ENCODE measurements at places on chromosomes 5 and 9.
A peak's percentile ranks its signal among the peaks of the same experiment; 100 is the strongest.

- no peak for DNase-seq
These were observed 145.1 kb upstream of the DAB2 start for GRCh38 chr5:39569857-39570256.

GRCh38 chr9:133354766-133355165 lies 1.5 kb downstream of the SURF1 start:
- no peak for DNase-seq

DNA sequence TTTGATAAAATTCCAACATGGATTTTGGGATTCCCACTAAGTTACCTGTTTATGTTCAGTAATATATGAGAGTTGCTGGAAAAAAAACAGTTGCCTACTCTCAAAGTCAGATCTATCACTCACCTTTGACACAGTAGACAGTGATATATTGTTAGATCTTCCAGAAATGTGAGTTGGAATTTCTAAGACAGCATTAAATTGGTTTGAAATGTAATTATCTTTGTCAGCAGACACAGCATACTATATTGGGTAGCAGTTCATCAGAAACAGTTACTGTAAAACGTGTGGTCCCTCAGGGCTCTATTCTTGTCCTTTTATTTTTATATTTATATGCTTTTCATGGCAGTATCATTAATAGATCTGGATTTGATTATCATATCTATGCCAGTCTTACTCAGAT lies 433.6 kb upstream of the ARRDC3 start:
- no peak for DNase-seq

GRCh38 chr5:151483176-151483575 lies 35.8 kb downstream of the SLC36A1 start:
- DNase-seq: peak; percentile 54

DNA sequence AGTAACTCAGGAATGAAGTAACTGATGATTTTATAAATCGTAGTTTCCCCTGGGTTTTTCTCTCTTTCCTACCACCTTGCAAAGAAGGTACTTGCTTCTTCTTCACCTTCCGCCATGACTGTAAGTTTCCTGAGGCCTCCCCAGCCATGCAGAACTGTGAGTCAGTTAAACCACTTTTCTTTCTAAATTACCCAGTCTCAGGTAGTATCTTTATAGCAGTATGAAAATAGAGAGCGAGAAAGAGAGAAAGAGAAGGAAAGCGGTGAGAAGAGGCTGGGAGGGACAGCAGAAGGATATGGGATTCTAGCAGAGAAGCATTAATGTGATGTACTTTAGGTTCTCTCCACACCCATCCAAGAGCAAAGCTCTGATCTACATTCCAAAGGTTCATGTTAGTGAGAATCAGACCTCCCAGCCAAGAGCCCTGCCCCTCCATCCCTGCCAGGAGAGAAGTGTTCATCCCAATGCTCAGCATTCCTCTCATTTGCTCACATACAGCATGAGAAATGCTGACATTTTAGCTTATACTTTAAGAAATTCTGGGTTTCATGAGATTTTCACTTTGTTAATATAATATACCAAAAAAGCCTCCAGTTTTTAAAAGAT lies 185.0 kb upstream of the PTGER4 start:
- DNase-seq: no peak

GRCh38 chr9:128555180-128555721 lies 2.9 kb downstream of the SPTAN1 start:
- peak; percentile 54 for DNase-seq

Measured in iPS-NIHi11 (cell line).